Naive thymus-derived CD4-positive, alpha-beta T cell (primary cell): ENCODE measurements at places on chromosomes 7 and 10. TPM values are rescaled to one million over a fixed set of nuclear protein-coding genes. Genes with fewer than 3 reads are reported as not detected.

Gene ADGRA1
- total RNA-seq = not detected

DNA sequence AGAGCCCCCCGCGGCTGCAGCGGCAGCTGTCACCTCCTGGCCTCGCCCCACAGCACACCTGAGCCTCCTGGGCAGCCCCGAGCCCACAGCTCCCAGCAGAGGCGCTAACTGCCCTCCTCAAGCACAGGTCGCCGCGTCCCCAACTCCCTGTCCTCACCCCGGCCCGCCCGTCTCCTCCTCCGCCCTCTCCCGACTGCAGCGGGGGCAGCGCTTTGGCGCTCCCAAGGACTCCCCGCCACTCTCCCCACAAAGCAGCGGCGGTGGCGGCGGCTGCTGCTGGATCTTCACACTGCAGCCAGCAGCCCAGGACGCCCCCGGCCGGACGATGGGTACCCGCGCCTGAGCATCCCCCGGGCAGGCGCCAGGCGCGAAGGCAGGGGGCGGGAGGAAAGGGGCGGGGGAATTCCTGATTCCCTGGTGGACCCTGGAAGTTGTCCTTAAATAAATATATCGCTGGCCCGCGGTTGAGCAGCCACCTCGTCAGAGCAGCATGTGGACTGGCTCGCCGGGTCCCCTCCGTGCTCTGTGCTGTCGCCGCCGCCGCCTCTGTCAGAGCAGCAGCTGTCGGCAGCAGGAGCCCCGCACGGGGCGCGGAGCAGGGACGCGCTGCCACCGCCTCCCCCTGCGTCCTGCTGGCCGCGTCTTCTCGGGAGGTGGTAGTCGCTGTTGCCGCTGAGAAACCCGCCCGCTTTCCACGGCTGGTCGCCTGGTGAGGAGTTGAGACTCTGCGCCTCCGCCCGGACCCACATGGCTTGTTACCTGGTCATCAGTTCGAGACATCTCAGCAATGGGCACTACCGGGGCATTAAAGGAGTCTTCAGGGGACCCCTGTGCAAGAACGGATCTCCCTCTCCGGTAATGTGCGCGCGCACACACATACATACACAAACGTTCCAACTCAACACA lies at the start of gene ZNF804B:
Gene ZNF804B (plus strand): TSS at position 471 of the 906 bp plus-strand sequence. CDS start 277 bp downstream, at position 748.
- peak; percentile 22 for DNase-seq

GRCh38 chr10:26556748-26557640 lies 118.9 kb downstream of the APBB1IP start:
- DNase-seq = peak; percentile 15

Gene TAS2R41
- 2.1 TPM for total RNA-seq

- DNase-seq = no peak
Observed at GRCh38 chr7:88200261-88200660, 19.6 kb downstream of the SRI start.

DNA sequence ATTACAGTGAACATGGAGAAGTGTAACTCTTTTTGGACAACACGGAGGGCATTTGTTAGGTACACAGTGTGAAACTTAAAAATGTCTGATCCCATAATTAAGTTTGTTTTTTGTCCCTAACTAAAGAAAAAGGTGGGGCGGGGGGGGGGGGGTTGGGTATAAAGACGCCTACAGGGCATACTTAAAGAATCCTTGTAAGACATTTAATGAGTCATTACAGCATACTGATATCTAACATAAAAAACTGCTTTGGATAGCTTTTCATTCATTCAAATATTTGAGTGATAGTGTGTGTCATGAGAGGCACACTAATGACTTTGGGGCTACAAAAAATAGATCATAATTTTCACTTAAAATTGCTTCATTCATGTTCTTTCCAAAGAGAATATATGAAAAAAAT lies 31.2 kb downstream of the ZNRF2 start:
- no peak for DNase-seq
